ELR (cell line): ENCODE measurements at places on chromosomes 7 and 10.

DNA sequence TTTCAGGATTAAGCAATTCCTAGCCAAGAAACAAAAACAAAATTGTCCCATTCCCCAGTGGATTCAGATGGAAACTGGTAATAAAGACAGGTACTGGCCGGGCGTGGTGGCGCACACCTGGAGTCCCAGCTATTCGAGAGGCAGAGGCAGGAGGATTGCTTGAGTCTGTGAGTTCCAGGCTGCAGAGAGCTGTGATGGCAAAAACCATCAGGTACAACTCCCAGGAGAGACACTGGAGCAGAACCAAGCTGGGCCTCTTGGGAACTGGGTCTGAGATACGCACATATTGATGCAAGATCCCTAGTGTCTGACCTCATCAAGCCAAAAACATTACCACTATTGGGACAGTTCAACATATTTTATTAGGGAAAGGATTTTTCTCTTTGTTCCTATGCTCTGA, 84.0 kb upstream of the ANLN start:
- no peak for DNase-seq

GRCh38 chr10:22669163-22669711, 45.1 kb downstream of the PIP4K2A start:
- DNase-seq = no peak

DNA sequence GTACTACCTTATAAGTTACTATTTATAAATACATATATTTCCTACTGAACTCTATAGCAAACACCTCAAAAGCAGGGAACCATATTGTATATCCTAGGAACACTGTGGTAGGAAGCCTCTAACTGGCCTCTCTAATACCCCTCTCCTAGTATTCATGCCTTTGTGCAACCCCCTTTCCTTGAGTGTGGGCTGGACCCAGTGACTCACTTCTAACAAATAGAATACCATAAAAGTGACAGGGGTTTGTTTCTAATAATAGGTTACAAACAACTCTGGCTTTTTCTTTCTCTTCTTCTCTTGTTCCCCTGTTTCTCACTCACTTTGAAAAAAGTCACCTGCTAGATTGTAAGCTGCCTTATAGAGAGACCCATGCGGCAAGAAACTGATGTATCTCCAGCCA, 51.6 kb upstream of the MACC1 start:
- DNase-seq = no peak

GRCh38 chr10:50326757-50327701, 75.7 kb upstream of the ASAH2 start:
- peak; percentile 72 for DNase-seq

DNA sequence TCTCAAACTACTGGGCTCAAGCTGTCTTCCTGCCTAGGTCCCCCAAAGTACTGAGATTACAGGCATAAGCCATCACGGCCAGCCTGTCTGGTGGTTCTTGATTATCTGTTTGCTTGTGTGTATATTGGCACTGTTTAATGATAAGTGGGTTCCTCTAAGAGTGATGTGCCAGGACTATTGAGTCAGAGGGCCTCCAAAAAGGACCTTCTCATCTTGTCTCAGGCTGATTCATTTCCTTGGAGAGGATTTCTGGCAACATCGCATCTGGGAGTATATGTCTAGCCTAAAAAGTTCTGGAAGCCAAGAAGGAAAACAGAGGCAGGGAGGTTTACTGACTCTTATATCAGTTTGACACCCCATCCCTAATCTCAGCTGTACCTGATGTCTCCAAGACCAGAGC, 27.1 kb upstream of the AKAP9 start:
- peak; percentile 51 for DNase-seq

- DNase-seq = no peak
These were observed 8.9 kb upstream of the MEST start for GRCh38 chr7:130483031-130483430.

- no peak for DNase-seq
These were observed 45.2 kb downstream of the NSUN6 start for GRCh38 chr10:18606051-18606695.

- DNase-seq = no peak
These were observed 198.7 kb downstream of the ADARB2 start for GRCh38 chr10:1538531-1539061.

GRCh38 chr7:114086914-114087652, 168.3 kb upstream of the PPP1R3A start:
- peak; percentile 33 for DNase-seq

DNA sequence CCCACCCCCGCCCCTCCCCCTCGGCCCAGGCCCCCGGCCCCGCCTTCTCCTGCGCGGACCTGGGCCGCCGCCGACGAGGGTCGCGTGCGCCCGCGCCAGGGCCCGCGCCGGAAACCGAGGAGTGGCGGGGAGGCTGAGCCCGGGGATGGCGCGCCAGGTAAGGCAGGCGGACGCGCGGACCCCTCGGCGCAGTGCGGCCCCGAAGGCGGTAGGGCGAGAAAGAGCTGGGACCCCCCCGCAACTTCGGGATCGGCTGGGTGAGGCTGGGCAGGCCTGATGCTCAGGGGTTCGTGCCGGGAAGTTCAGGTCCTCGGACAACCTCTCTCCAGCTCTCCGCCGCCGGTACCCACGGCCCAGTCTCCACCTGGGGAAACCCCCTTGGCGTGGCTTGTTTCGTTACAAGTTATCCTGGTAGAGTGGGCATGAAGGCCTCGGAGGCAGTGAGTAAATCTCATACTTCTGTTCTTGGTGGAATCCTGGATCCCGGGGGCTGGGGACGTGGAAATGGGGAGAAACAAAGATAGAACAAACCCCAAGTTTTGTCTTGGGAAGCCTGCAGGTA, 58.4 kb downstream of the ZNF467 start:
- DNase-seq = peak; percentile 26
